Stimulated activated CD4-positive, alpha-beta T cell treated with anti-CD3 and anti-CD28 coated beads, TNF-alpha, amount 100 ng/mL, for 24 hours (primary cell): ENCODE measurements at places on chromosomes 16 and 17.

DNA sequence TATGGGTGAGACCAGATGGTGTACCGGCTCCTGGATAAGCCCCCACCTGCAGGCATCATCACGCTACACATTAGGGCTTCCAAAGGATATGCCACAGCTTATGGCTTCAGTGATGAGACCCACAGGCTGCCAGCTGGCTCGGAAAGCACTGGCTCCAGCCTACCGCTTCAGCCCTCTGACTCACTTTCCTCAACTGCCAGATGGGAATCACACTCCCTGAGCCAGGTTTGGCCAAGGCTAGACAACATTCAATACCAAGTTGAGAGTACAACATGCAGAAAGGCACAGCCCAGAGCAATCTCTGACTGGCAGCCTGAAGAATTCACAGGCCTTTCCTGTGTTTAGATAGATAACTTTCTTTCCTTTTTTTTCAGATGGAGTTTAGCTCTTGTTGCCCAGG is 10.3 kb downstream of the CENPV start:
- DNase-seq: no peak

DNA sequence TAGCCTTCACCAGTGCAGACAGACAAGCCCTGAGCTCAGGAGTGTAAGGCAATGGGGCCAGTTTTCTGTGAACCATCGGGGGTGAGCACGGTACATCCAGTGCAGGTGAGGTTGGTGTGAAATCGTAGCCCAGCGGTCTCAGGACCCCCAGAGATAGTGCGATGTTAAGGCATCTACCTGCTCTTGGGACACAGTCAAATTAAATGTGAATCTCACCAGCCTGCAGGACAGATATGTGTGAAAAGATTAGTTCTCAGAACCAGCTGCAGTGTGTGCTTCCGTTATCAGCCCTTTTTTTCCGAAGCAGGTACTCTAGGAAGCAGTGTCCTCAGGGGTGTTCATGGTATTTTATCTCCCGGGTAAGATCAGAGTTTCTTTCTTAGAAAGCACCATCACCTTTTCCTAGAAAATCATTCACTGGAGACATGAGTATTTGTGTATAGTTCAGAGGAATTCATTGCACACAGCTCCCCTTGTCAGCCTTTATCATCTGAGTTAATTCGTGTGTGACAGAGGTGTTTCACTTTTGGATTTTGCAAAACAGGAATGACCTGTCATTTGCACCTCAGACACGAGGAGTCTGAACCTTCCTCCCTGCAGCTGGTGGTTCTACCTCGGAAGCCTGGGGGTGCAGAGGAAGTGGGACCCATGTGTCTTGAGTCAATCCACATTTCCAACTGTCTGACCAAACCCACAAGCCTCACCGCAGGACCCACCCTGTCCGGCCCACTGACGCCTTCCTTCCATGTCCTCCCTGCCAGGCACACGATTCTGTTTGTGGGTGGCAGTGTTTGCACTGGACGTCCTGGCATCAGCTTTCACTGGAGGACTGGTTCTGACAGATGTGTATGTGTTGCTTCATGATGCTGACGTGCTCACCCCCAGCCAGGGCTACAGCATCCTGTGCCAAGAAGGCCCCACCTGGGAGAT is 107.8 kb downstream of the CLEC16A start:
- DNase-seq: peak; percentile 22

DNA sequence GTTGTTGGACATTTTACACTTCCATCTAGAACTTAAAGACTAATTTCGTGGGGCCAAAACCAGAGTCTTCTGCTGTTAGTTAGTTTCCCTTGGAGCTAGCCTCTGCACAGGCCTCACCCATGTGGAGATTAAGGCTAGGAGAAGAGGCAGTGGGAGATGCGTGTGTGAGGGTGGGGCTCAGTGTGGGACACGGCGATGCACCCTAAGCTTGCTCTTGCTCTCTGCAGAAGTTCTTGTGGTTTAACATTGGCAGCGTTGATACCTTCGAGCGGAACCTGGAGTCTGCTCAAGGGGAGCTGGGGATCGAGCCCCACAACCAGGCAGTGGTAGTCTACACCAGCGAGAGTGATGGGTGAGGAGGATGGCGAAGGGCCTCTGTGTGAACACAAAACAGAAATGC is 34.0 kb downstream of the DBNDD1 start:
- no peak for DNase-seq

GRCh38 chr17:21036361-21036881 is 6.4 kb downstream of the USP22 start:
- DNase-seq: no peak

DNA sequence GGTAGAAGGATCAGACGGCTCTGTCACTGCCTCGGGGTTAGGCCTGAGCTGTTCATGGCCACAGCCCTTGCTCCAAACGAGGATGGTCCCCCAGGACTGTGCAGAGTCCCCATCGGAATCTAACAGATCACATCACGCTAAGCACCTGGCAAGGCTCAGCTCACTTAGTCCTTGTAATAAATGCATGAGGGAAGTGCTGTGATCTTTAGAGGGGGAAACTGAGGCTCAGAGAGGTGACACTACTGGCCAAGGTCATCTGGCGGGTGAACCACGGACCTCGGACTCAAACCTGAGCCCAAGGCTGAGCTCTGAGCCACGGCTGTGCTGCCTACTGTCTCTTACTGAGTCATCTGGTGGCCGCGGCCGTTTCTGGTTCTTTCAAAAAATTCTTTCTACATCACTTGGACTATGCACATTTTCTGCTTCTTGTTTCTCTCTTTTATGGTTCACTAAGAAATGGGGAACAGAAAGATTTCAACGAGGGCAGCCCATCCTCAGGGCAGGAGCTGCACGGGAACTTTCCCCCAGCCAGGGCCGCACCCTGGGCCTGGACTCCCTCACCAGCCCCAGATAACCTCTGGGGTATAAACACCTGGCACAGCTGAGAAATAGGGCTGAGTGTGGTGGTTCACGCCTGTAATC is 55.6 kb downstream of the COTL1 start:
- DNase-seq: no peak

- DNase-seq: no peak
Observed at GRCh38 chr17:28712705-28713415, 1.2 kb upstream of the PROCA1 start.

GRCh38 chr17:66964930-66965800 is 658 bp downstream of the CACNG4 start:
- DNase-seq: no peak

DNA sequence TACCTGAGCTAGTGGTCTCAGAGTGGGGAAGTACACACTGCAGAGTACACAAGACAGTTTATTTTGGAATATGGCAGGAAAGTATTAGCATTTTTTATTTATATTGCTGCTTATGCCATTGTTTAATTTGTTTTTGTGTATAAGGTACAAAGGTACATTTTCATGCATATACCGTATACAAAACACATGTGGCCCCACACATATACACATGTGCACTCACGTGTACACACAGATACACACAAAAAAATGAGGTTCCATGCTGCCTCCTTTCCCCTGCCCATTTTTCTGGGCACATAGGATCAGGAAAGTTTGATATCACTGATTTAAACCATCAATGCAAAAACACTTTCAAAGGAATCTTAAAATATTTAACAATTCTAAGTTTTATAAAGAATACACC is 12.9 kb downstream of the IGSF6 start:
- no peak for DNase-seq

DNA sequence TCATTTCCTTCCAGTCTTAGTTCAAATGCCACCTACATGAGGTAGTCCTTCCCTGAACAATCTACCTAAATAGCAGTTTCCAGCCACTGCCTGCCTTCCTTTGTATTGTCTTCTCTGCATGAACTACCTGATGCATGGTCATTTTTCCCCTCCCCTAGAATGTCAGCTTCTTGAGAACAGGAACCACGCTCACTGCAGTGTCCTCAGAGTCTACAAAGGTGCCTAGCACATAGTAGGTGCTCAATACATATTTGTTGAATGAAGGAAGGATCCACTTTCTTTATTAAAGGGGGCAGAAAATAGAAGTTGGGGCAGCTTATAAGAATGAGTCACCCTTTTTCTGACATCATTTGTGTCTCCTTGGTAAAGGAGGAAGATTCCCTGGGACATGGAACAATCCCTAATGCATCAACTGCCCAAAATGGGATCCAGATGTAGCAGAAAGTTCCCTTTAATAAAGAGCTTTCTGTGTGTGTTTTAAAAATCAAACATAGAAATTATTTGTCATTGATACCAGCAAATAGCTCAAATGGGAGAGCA is 4.4 kb upstream of the CYLD start:
- DNase-seq: no peak

- DNase-seq: no peak
Observed at GRCh38 chr16:54631782-54632181, 298.9 kb upstream of the IRX5 start.

DNA sequence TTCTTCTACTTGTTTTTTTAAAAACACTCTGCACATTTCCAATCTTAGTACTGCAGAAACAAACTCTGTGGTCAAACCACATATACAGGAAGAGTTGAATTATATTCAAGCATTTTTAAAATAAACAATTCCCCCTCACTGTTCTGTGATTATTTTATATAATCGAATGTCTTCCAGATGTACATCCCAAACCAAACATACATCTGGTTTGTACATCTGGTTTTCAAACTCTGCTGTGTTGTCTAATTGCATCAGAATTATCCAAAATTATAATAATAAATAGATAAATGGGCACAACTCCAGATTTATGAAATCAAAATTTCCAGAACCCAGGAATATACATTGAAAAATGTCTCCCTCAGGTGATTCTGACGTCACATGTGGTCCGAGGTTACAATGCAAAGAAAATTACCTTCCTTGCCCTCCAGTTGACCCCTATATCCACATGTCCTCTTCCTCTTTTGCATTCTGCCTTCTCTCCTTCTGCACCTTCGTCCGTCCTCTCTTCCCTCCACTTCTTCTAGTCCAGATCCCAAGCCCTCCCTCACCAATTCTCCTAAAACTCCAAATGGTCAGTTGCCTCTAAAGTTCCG is 13.3 kb upstream of the CCDC144A start:
- no peak for DNase-seq

- DNase-seq: no peak
Observed at GRCh38 chr17:40617678-40618240, 29.9 kb downstream of the SMARCE1 start.

GRCh38 chr17:50130559-50131305 is 772 bp upstream of the SAMD14 start:
- no peak for DNase-seq

GRCh38 chr17:32646941-32647340 is 160.1 kb downstream of the CDK5R1 start:
- no peak for DNase-seq

- DNase-seq: no peak
Observed at GRCh38 chr17:6232732-6233101, 162.5 kb downstream of the WSCD1 start.

DNA sequence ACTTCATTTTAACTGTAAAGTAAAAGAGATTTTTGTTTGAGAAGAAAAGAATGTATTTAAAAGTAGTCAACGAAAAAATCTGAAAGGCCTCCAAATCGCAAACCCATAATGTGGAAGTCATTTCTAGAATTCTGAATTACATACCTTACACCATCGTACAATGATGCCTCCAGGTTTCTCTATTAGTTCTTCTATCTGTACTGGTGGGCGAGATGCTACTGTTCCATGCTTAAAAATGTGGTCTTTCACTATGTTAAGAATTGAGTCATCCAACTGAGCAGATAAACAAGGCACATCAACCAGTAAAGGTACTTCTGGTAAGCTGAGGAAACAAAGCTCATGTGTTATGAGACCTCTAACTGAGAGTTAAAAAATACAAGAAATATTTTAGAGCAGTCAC is 28.5 kb downstream of the CRLF3 start:
- DNase-seq: no peak

- DNase-seq: no peak
Observed at GRCh38 chr17:3993493-3994220, 29.4 kb upstream of the ATP2A3 start.

DNA sequence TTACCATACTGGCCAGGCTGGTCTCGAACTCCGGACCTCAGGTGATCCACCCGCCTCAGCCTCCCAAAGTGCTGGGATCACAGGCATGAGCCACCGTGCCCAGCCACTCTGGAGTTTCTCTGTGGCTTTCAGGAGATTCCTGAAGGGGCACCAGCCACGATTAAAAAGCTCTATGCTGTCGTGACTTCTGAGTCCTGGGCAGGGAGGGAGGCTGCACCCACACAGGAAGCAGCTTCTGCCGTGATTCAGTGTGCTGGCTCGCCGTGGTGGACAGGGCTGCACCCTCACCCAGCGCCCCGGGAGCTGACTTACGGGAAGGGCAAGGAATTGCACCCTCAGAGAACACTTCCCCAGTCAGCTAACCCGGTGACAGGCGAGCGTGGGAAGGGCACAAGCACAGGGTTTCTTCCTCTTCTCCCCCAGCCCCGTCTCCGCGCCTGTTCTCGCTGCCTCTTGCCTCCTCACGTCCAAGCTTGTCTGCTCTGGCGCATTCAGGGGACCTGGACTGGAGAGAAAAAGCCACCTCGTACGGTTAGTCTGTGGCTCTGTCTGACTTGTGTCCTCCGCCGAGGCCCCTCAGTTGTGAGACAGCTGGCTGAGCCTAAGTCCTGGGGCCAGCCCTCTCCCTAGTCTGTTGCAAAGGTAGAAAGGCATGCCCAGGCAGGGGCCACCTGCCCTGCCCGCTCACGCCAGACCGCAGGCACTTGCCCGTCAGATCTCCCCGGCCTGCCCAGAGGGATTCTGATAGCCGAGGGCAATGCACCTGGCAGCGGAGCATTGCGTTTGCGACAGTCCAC is 145.0 kb downstream of the SEC14L1 start:
- DNase-seq: no peak

DNA sequence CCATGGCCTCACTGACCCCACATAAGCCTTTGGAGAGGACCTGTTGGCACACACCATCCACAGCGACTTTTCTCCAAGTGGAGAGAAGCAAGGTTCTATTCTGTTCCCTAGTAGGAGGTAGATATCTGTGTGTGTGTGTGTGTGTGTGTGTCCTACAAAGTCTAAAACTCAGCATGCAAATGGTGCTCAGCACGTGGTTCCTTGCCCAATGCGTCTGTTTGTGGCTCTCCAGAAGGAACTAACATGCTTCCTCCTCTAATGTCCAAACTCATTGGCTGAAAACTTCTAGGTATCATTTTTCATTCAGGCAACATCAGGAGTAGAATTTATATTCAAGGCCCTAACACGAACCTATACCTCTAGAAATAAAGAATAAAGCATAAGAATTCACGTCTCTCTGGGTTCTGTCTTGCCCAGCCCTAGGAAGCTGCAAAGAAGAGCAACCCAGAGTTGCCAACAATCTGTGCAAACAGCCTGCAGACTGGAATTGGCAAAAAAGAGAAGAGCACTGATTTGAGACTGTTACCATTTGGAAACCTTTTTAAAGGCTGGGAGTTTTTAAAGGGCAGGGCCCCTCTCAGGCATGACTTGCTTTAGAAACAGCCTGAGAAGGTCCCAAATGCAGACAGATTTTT is 25.5 kb downstream of the MAP3K14 start:
- no peak for DNase-seq

DNA sequence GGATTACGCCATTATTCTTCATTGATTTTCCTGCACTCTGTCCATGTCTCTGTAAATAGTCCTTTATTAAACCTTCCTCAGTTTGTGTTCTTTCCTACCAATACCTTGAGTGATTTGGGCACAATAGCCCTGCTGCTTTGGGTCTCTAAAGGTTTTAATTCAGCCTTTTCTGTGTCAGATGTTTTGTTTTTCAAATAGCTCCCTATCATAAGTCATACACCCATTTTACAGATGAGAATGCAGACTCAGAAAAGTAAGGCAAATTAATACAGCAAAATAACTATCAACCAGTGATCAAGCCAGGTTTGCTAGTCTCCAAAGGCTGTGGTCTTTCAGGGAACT is 25.0 kb upstream of the KPNB1 start:
- no peak for DNase-seq

- no peak for DNase-seq
Observed at GRCh38 chr16:27335349-27336053, 21.7 kb downstream of the IL4R start.
